ENCODE measurements at places on chromosomes 1 and 21.

GRCh38 chr21:21713651-21714180, 715.5 kb downstream of the NCAM2 start:
- no peak for DNase-seq

DNA sequence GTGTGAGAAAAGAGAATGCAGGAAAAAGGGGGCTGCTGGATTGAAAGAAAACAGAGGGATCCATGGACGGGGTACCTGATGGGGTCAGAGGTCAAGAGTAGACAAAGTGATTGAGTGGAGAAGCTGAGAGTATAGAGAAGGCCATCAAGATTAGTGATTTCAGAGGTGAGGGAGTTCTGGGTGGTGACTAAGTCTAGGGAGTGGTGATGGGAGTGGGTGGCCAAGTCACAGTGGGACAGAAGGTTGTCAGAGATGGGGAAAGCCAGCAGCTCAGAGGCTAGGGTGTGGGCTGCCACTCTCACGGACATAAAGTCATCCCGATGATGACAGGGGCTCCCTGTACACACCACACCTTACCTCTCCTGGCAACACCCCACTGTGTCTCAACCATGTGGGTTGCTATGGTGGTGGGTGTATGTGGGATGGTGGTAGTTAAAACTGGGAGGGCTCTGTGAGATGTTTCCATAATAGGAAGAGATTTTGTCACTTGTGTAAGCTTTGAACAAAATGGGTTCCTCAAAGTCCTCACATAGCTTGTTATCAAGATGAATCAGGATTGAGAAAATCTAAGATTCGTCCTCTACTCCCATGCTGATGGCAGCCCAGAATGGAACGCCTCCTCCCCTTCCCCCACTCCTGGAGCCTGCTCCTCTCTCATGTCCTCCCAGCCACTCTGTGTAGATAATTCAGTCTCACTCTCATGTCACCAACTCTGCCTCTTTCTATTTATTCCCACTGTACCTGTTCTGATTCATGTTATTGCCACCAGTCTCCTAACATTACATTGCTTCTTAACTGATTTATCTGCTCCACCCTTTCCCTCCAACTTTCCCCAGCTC, 20.3 kb upstream of the CSF1 start:
- DNase-seq, result no peak

- DNase-seq, result no peak
Measured at GRCh38 chr1:19825298-19825697, 10.2 kb upstream of the RNF186 start.

DNA sequence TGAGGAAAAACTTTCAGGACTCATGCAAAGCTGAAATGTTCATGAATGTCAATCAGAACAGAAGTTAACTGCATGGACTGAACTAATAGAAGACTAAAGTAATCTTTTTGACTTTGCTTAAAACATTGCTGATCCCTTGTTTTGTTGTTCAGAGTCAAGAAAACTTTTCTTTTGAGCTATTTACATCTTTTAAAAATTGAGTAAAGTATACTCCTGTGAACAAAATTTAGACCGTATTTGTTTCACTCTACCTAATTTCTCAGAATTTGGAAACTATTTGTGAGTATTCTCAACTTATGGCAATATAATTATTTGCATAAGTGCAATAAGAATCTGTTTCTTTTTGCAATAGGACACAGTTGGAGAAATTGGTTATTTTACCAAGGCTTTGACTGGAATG, 41.1 kb downstream of the INPP5B start:
- no peak for DNase-seq

- DNase-seq, result no peak
Measured at GRCh38 chr1:162134646-162135045, 65.2 kb downstream of the NOS1AP start.

DNA sequence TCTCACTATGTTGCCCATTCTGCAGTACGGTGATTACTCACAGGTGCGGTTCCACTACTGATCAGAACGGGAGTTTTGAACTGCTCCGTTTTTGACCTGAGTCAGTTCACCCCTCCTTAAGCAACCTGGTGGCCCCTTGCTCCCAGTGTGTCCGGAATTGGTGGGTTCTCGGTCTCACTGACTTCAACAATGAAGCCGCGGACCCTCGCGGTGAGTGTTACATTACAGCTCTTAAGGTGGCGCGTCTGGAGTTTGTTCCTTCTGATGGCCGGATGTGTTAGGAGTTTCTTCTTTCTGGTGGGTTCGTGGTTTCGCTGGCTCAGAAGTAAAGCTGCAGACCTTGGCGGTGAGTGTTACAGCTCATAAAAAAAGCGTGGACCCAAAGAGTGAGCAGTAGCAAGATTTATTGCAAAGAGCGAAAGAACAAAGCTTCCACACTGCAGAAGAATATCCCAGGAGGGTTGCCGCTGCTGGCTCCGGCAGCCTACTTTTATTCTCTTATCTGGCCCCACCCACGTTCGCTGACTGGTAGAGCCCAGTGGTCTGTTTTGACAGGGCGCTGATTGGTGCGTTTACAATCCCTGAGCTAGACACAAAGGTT, 17.6 kb upstream of the PARP1 start:
- DNase-seq, result no peak

DNA sequence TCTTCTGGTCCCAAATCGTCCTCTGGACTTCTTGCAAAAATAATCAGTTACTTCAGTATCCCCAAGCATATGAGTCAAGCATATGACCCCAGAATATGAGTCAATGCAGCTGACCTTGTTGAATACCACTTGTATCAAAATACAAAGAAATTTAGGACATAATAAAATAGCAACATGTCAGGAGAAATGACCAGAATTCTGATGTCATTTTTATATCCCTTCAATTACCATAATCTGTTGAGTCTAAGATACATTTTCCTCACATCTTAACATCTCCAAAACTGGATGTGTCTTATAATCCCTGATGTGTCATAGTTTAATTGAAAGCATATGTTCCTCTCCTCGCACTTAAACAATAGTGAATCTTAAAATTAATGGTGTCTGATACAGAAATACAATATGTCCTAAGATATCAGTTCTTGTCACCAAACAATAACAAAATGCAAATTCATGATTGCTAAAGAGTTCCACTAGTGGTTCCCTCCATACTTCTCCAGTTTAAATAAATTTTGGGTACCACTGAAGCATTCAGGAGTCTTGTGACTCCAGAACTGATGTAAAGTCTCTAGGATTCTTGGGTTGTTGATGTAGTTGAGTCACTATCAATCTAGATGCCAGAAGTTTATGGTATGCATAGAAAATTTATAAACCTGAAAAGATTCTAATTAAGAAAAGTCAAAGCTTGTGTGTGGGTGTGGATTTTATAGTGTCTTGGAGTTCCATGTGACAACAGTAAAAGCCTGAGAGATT, 41.8 kb downstream of the KIFAP3 start:
- no peak for DNase-seq

All from cerebellar nuclear complex (tissue), 1 donor.